Stimulated activated CD4-positive, alpha-beta T cell treated with anti-CD3 and anti-CD28 coated beads, Interleukin-4, amount 100 ng/mL, for 4 hours (primary cell): ENCODE measurements at places on chromosomes 6 and 20.

GRCh38 chr6:153668758-153669157 is 370.3 kb upstream of the OPRM1 start:
- DNase-seq: no peak

DNA sequence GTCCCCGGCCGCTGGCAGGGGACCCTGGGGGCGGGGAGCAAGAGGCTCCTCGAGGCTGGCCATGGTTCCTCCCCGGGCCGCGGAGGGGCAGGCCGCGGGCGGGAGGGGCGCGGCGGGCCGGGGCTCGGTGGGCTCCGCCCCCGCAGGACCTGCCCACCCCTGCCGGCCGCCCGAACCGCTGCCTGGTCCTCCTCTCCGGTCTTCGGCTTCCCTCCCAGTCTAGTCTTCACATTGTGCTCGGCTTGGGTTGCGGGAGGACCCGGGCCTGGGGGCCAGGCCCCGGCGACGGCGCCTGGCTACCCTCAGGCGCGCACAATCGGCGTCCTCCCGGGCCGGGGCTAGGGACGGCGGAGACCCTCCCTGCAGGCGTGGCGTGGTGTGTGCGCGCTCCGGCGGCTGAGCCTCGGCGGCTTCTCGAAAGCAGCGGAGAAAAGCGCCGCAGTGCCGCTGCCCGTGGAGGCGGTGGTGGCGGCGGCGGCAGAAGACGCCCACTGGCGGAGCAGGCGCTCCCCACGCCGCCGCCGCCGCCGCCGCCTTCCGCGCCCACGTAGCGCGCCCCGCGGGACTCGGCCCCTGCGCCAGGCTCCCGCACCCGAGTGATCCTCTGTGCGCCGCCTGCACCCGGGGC is at the start of gene PDE10A:
PDE10A (minus strand) TSS at position 493 of the 628 bp plus-strand sequence; CDS start at position 63, 430 bp downstream.
- DNase-seq: no peak

DNA sequence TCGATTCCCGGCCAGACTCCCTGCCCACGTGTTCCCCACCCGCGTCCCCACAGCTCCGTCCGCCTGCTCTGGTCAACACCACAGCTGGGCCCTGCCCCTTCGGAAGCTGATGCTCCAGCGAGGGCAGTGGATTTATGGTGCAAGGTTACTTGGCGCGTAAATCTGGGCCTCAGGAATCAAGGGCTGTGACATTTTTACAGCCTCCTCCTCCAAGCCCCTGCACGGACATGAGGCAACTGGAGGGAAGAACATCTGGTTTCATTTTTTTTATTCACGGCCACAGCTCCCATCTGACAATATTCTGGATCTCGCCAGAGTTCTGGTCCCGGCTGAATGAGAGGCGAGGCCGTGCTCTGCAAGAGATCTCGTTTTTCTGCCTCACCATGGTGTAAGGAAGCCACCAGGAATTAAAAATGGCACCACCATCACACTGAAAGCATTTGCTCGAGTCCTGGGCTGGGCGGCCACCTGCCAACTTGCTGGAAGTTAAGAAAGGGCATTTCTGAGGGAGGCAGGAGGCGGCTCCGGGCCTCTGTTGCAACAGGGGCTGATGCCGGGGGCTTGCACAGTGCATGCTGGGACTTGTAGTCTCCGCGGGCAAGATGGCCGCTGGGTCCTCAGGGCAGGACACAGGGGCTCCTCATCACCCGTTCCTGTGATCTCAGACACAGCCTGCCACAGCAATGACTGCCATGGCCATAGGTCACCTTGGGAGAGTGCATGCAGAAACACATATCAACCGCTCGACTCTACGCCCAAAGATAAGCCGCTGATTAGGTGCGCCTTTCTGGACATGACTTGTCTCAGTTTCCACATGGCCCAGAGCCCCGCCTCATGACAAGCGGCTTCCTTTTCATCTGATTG is 148.5 kb downstream of the LY86 start:
- DNase-seq: no peak

DNA sequence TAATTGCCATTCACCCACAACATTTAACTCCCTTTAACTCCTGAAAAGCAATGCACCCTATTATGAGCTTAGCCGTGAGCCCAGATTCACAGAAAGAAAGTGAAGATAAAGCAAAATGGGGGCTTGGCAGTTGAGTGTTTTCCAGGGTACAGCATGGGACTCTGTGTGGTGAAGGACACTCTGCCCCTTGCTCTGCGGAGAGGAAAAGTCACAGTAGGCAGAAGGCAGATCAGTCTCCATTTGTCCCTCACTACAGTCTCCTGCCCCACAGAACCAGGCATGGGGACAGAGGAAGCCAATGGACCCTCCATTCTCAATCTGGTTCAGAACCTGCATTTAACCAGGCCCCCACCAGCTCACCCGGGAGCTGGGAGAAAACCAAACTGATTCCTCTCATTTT is 30.8 kb upstream of the SH3BGRL2 start:
- no peak for DNase-seq

GRCh38 chr20:59825944-59826759 is 107.3 kb downstream of the SYCP2 start:
- no peak for DNase-seq

DNA sequence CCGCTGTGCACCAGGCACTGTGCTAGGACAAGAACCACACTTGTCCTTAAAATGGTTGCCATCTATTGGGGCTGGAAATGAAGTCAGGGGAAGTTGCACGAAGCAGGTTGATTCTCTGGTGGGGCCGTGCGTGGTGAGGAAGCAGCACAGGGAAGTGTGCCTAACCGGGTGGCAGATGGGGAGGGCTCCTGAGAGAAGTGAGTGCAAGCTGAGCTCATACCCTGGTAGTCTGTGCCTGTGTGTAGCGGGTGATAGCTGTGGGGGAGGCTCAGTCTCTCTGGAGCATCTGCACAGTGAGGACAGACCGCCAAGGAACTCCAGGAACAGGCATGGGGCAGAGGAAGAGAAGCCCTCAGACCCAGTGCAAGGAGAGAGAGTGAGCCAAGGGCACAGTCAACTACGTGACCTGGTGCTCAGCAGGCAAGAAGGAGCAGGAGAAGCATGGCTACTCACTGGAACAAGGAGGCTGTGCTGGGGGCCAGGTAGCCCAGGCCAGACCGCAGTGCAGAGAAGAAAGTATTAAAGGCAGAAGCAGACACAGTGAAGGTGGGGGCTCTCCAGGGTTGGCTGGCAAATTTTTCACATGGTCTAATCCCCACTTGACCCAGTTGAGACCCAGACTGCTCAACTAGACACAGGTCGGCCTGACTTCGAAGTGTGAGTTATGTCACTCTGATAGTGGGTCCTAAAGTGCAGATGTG is 155.0 kb downstream of the CDH26 start:
- DNase-seq: no peak

GRCh38 chr6:87333591-87334181 is 4.6 kb upstream of the GJB7 start:
- no peak for DNase-seq

DNA sequence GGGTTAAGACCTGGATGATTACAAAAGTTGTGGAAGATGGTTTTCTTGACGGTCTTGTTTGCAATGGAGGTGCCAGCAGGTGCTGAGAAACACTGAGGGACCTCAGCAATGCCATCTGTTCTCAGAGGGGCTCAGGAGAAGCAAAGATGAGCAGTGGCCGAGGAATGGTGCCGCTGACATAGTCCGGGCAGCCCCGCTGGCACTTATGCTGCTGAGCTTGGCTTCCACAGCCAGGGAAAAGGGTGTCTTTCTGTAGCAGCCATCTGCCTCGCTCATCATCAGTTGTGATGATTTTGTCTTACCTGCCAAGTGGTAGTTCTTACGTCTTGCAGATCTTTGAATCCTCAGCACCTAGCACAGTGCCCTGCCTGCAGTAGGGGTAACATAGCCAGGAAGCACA is 55.7 kb downstream of the PPP1R14C start:
- no peak for DNase-seq

- DNase-seq: no peak
Observed at GRCh38 chr6:91276315-91276714, 689.4 kb upstream of the MAP3K7 start.

GRCh38 chr6:164911873-164912580 is 397.4 kb downstream of the C6orf118 start:
- DNase-seq: no peak

- DNase-seq: no peak
Observed at GRCh38 chr20:6764619-6765018, 2.9 kb upstream of the BMP2 start.

DNA sequence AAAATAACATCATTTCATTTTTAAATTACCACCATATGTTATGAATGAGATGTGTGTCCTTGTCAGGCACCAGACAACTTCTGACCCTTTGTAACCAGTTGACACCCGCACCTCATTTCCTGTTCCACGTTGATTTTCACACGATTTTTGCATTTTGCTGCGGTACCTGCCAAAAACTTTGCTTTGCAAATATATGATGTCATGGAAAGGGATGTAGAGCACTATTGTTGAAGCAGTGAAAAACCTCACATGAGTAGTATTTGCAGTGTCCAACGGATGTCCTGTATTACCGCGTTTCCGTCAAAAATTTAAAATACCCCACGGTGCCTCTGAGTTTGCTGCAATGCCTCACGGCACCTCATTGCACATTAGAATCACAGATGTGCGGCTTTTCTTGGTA is 115.6 kb downstream of the MTHFD1L start:
- no peak for DNase-seq
